ENCODE measurements at places on chromosomes 1 and 21.
A peak's percentile ranks its signal among the peaks of the same experiment; 100 is the strongest.

- DNase-seq, result no peak
Measured at GRCh38 chr1:156491151-156491949, 9.2 kb downstream of the MEF2D start.

GRCh38 chr1:40245686-40246085 lies 2.1 kb upstream of the TMCO2 start:
- DNase-seq, result no peak

GRCh38 chr1:27405074-27405473 lies 12.7 kb downstream of the GPR3 start:
- DNase-seq, result peak; percentile 40

DNA sequence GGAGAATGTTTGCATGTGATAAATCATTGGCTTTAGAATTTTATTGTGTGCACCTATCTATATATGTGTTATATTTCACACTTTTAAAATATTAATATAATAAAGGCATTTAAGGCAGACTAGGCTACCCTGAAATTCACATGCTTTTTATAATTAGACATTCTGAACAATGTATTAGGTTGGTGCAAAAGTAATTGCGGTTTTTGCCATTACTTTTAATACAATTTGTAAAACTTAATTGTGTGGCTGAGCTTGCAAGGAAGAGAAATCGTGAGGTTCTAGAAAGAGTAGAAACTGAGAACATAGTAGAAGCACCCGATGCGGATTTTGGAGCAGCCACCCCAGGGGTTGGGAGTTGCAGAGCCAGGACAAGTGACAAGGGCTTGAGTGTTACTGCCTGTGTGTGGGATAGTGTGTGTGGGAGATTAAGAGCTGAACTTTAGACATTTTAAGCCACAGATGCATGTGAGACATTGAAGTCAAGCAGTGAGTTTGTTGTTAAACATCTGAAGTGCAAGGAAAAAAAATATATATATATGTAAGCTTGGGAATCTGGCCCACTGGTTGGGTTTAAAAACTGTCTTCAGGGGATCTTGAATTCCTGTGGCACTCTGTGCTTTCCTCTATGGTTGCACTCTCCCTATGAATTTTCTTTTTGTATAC lies 244.5 kb downstream of the TM2D1 start:
- DNase-seq, result no peak

- DNase-seq, result peak; percentile 73
Measured at GRCh38 chr1:10975567-10976326, 36.7 kb upstream of the TARDBP start.

- no peak for DNase-seq
Measured at GRCh38 chr1:208538587-208538986, 294.4 kb upstream of the PLXNA2 start.

GRCh38 chr21:42411197-42411869 lies 7.6 kb downstream of the UBASH3A start:
- DNase-seq, result no peak

All from urothelium cell line (cell line).